Activated T-helper 1 cell treated with anti-CD3 and anti-CD28 coated beads, Interleukin-12 subunit alpha, Interleukin-12 subunit beta, Interleukin-2, Interleukin-4 antibody, amounts not matched to agents 30 ng/mL and 10 ng/mL and 1 ng/mL, durations not matched to agents 14 hours and 24 hours and 36 hours (primary cell): ENCODE measurements at places on chromosomes 2 and 18.
A peak's percentile ranks its signal among the peaks of the same experiment; 100 is the strongest.

- H3K27ac ChIP-seq: peak overlapping the region; percentile 92
- peak overlapping the region; percentile 89 for H3K4me3 ChIP-seq
- peaks cover 10% of the 10 kb centered on the region for H3K36me3 ChIP-seq
- H3K4me1 ChIP-seq: peaks cover 51% of the 10 kb centered on the region
Observed at GRCh38 chr2:208266553-208266893, 468 bp downstream of the PIKFYVE start.

DNA sequence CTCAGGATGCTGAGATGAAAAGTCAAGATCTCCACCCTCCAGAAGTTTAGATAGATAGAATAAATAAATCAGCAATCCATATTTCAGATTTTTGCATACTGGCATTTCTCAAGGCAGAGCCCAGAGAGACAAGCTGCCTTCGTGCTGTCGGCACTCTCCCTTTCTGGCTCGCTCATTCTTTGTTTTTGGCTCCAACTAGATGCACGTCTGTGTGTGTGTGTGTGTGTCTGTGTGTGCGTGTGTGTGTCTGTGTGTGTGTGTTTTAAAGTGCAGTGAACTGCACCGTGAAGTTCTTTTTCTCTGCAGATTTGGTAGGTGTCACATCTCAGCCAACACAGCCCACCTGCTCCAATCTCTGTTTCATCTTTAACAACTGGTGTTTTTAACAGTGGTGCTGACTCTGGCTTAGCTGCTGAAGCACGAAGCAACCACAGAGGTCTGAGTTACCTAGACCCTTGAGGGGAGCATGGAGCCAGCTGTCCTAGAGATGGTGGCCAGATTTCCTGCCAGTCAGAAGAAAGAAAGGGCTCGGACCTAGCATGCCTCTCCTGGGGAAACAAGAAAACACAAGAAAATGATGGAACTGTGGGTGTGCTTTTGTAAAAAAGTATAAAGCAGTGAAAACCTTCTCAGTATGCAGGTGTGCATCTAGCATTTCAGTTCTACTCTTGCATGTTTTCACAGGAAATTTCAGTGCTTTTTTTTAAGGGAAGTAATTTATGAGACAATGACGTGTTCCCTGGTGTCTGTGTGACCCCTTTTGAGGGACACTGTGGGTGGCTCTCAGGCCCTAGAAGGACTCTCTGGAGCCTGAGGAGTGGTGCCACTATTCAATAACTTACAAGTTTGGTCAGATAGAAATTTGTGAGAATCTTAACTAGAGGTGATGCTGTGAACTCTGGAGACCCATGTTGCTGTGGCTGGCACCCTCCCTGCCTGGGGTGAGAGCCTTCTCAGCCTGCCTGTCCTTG lies 364.3 kb downstream of the RNF144A start:
- DNase-seq: no peak
- H3K4me3 ChIP-seq: no peak overlapping the region
- peaks cover 2% of the 10 kb centered on the region for H3K27me3 ChIP-seq
- H3K36me3 ChIP-seq: no peaks in the 10 kb centered on the region
- no peak overlapping the region for H3K27ac ChIP-seq

DNA sequence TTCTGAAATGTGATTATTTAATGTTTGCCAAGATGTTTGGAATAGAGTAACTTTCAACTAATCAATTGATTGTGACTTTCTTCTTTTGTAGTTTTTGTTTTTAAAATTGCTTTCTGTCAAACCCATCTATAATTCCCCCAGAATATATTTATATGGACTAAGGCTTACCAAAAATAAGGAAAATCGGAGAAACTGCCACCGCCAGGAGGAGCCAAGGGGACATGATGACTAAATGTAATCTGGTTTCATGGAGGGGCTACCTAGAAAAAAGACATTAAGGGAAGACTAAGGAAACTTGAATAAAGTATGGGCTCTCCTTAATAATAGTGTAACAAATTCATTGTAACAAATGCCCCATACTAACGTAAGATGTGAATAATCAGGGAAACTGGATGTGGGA lies 19.5 kb downstream of the BOLA3 start:
- peaks cover 2% of the 10 kb centered on the region for H3K36me3 ChIP-seq
- peaks cover 11% of the 10 kb centered on the region for H3K27me3 ChIP-seq
- H3K4me1 ChIP-seq: no peaks in the 10 kb centered on the region
- H3K4me3 ChIP-seq: no peak overlapping the region
- DNase-seq: no peak
- H3K27ac ChIP-seq: no peak overlapping the region

- peak overlapping the region; percentile 94 for H3K27ac ChIP-seq
- H3K36me3 ChIP-seq: peaks cover 29% of the 10 kb centered on the region
- H3K4me1 ChIP-seq: peaks cover 21% of the 10 kb centered on the region
- peaks cover 2% of the 10 kb centered on the region for H3K27me3 ChIP-seq
- H3K4me3 ChIP-seq: peak overlapping the region; percentile 99
Observed at GRCh38 chr2:74471332-74472065, 981 bp downstream of the MRPL53 start.

DNA sequence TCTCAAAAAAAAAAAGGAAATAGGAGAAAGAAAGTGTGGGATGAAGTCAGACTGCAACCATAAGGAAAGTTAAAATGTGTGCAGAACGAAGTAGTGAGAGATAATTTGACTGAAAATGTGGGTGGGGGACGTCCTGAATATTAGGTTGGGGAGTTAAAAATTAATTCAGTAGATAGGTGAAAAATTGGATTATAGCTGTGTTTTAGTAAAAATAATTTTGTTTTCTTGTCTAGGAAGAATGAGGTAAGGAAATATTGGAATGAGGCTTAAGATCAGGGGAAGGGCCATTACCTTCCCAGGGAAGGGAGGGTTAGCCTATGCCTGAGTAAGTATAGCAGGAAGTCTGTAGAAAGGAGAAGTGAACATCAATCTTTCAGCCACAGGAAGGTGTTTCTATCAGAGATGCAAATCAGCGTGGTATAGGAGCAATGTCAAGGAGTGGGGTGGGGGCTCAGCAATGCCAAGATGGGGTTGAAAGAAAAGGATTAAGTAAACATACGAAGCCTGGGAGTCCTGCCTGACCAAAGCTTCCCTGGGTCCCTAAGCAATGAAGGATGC lies 250.9 kb downstream of the PIEZO2 start:
- no peak for DNase-seq
- no peak overlapping the region for H3K4me3 ChIP-seq
- H3K4me1 ChIP-seq: no peaks in the 10 kb centered on the region
- no peaks in the 10 kb centered on the region for H3K36me3 ChIP-seq

GRCh38 chr2:180955101-180955500 lies 25.3 kb upstream of the UBE2E3 start:
- peaks cover 14% of the 10 kb centered on the region for H3K27me3 ChIP-seq
- no peaks in the 10 kb centered on the region for H3K36me3 ChIP-seq
- H3K27ac ChIP-seq: no peak overlapping the region
- no peaks in the 10 kb centered on the region for H3K4me1 ChIP-seq
- DNase-seq: no peak

- no peaks in the 10 kb centered on the region for H3K36me3 ChIP-seq
- peaks cover 10% of the 10 kb centered on the region for H3K4me1 ChIP-seq
- H3K27me3 ChIP-seq: peaks cover 22% of the 10 kb centered on the region
- H3K4me3 ChIP-seq: no peak overlapping the region
- no peak overlapping the region for H3K27ac ChIP-seq
- no peak for DNase-seq
Observed at GRCh38 chr2:198371921-198372543, 567.6 kb downstream of the PLCL1 start.

DNA sequence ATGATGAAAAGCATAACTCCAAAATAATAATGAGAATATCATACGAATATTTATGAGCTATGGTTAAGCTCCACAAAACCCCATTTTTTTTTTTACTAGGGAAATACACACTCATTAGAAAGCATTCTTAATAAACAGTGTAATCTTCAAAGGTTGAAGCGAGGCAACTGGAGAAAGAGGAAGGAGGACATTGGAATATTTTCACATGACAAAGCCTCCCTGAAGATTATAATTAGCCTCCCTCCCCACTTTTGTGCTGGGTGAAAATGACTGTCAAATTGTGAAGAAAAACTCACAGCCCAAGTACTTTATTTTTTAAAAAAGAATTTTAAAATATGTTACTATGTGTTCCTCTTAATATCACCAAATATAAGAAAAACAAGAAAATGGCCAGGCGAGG lies 64.1 kb upstream of the NFU1 start:
- H3K4me3 ChIP-seq: no peak overlapping the region

DNA sequence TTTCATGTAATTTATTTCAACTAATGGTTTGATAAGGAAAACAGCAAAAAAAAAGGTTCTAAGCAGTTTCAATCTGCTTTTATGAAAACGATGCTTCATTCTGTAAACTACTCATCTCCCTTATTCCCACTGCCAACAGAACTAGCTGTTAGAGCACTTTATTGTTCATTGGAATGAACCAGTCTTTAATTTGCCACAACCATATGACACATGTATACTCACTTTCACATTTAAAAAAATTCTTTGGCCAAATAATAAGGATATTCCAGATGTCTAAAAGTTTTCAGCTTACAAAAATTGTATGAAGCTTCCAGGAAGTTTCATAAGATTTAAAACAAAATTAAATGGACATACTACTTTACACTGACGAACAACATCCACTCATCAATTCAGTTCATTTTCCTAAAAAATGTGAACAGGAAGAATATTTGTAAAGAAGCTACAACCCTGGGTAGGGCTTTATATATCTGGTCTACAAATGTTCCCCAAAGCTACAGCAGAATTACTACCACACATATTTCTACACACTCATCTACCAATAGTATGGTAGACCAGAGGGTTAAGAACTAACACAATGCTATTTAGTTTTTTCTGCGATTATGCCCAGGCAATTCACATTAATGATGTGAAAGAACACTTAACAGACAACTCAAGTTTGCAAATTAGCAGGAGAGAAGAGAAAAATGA lies 37.7 kb downstream of the ZNF521 start:
- H3K4me1 ChIP-seq: no peaks in the 10 kb centered on the region
- no peak overlapping the region for H3K4me3 ChIP-seq
- H3K36me3 ChIP-seq: no peaks in the 10 kb centered on the region

DNA sequence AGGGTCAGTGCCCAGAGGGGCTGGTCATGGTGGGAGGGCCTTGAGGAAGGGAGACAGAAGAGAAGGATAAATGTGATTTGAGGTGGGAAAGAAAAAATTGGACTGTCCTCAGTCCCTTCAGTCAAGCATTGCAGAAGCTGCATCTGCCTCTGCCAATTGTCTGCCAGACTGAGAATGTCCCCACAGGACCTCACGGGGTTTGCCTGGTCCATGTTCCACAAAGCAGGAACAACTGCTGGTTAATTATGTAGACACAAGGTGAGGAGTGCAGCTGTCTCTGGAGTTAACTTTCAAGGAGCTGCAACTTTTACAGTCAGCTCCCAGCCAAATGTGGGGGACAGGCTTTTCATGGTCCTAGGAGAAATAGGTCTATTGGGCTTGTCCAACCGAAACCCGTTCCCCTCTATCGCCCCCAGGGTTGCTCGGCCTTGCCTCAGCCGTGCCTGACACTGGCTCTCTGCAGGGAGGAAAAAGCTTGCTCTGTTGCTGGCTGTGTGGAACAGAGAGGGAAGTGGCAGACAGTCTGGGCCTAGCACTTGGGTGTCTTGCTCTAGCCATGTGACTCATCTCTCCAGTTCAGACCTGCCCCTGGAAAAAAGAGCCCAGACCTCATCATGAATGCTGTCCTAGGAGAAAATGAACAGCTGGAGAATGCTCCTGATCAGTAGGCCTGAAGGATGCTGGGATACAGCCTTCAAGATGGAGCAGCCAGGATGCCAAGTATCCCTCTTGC lies 31.1 kb upstream of the PAX8 start:
- no peaks in the 10 kb centered on the region for H3K36me3 ChIP-seq
- no peak overlapping the region for H3K27ac ChIP-seq
- peaks cover 18% of the 10 kb centered on the region for H3K27me3 ChIP-seq
- H3K4me1 ChIP-seq: no peaks in the 10 kb centered on the region
- H3K4me3 ChIP-seq: no peak overlapping the region
- DNase-seq: no peak

DNA sequence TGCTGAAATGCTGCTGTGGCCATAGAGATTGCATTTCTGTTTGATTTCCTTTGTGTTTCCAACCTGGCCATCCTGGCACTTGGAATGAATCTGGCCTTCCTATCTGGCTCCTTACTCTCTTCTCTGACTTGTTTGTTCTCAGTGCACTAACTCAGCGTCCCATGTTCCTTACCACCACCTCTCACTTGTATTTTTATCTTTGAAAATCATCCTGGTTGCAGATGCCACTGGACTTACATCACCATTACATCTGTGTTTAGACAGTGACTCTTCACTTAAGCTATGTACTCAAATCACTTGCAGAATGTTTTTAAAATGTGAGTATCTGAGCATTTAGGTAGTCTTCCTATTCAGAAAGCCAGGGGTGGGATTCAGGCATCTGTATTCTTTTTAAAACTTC lies 239.5 kb downstream of the WDR7 start:
- no peaks in the 10 kb centered on the region for H3K4me1 ChIP-seq
- no peak overlapping the region for H3K4me3 ChIP-seq
- no peak for DNase-seq
- H3K27ac ChIP-seq: no peak overlapping the region

GRCh38 chr2:20196053-20196656 lies 28.8 kb downstream of the SDC1 start:
- no peak overlapping the region for H3K4me3 ChIP-seq
- H3K27ac ChIP-seq: no peak overlapping the region
- H3K4me1 ChIP-seq: no peaks in the 10 kb centered on the region
- DNase-seq: no peak
- no peaks in the 10 kb centered on the region for H3K36me3 ChIP-seq

GRCh38 chr2:236307641-236308040 lies 43.4 kb upstream of the ASB18 start:
- no peak for DNase-seq
- peaks cover 2% of the 10 kb centered on the region for H3K27me3 ChIP-seq
- H3K36me3 ChIP-seq: no peaks in the 10 kb centered on the region
- no peaks in the 10 kb centered on the region for H3K4me1 ChIP-seq
- H3K27ac ChIP-seq: no peak overlapping the region
- H3K4me3 ChIP-seq: no peak overlapping the region

- H3K27me3 ChIP-seq: no peaks in the 10 kb centered on the region
- H3K4me3 ChIP-seq: no peak overlapping the region
- no peak for DNase-seq
- H3K4me1 ChIP-seq: no peaks in the 10 kb centered on the region
- no peak overlapping the region for H3K27ac ChIP-seq
- H3K36me3 ChIP-seq: no peaks in the 10 kb centered on the region
Observed at GRCh38 chr18:71116535-71116934, 827.7 kb downstream of the SOCS6 start.

DNA sequence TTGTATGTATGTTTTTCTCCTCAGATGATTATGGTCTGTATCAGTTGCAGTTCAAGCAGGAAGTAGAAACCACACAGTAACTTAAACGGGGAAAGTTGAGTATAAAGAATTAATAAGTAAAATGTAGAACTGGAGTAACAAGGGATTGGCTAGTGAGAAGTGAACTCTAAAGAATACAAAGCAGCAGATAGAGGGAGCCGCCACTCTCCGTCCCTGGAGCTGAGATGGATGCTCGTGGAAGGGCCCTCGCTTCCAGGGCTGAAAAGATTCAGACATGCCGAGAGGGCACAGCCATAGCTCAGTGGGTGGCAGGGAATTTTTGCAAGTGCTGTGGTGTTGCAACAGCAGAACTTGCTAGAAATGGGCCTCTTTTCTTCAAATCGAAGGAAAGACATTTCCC lies 155.8 kb downstream of the COL6A3 start:
- no peak for DNase-seq
- H3K4me3 ChIP-seq: no peak overlapping the region
- H3K27me3 ChIP-seq: peaks cover 5% of the 10 kb centered on the region
- no peak overlapping the region for H3K27ac ChIP-seq
- H3K36me3 ChIP-seq: no peaks in the 10 kb centered on the region
- H3K4me1 ChIP-seq: no peaks in the 10 kb centered on the region

GRCh38 chr2:46181789-46182530 lies 115.2 kb upstream of the EPAS1 start:
- peaks cover 1% of the 10 kb centered on the region for H3K36me3 ChIP-seq
- no peak overlapping the region for H3K4me3 ChIP-seq
- peaks cover 32% of the 10 kb centered on the region for H3K4me1 ChIP-seq
- DNase-seq: no peak
- H3K27ac ChIP-seq: no peak overlapping the region
